Coronary artery (tissue), 2 donors: ENCODE measurements at places on chromosomes 7 and 10.

GRCh38 chr7:120583899-120584586 lies 273.9 kb downstream of the TSPAN12 start:
- DNase-seq: no peak

- no peak for DNase-seq
Measured at GRCh38 chr7:136359333-136359903, 382.3 kb upstream of the MTPN start.

DNA sequence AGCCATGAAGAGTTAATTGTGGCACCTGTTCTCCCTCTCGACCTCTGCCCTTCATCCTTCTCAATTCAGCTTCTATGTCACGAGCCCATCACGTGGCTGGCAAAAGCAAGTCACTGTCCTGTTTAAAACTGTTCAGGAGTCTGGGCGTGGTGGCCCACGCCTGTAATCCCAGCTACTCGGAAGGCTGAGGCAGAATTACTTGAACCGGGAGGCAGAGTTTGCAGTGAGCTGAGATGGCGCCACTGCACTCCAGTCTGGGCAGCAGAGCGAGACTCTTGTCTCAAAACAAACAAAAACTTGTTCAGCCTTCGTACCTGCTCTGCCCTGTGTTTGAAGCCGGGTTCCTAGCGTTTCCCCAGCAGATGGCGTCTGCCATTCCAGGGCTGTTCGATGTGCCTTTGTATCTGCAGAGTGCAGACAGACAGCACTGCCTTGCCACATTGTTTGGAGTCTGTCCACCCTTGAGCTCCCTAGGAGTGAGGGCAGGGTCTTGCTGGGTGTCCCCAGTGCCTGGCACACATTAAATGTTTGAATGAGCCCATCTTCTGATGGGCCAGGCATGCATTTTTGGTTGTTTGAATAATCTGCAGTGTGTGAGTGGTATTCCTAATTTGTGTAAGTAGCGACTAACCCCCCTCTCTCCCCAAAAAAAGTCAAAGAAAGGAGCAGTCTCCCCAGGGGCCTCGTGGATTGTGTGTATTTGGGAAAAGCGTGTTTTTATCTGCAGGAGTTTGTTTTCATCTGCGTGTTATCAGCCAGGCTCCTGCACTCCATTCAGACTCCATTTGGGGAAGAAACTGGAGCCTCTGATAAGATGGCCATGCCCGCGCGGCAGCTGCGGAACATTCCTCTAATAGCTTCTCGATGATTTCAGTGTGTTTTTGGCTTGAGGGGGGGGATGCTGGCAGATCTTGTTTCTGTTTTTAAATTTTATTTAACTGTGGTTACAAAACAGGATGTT lies 61.2 kb downstream of the DNAJB6 start:
- DNase-seq: no peak

DNA sequence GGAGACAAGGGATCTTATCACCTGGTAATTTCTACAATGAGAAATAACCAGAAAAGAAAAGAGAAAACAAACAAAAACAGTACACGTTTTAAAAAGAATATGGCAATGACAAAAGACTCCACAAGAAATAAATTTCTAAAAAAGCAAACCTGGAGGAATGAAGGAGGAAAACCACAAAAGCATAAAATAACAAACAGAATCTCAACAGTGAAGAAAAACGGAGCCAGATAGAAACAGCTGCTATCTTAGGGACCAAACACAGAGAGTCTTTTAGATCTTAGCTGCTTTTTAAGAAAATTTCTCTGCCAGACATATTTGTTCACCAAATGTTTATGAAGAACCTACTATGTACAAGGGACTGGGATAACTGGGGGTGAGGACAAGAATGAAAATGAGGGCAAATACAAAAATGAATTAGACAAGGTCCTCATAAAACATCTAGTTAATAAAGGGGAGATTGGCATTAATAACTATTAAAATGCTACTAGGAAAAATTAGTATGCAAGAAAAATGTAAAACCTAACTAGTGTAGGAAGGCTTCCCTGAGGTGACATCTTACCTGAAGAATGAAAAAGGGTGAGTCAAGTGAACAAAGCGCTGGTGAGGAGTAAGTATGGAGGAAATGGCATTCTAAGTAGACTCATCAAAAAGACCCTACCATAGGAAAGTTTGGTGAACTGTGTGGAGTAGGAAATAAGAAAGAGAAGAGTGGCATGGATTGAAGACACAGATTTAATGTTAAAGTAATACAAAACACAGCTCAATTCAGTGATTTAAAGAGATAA lies 34.3 kb downstream of the WASL start:
- DNase-seq: no peak

DNA sequence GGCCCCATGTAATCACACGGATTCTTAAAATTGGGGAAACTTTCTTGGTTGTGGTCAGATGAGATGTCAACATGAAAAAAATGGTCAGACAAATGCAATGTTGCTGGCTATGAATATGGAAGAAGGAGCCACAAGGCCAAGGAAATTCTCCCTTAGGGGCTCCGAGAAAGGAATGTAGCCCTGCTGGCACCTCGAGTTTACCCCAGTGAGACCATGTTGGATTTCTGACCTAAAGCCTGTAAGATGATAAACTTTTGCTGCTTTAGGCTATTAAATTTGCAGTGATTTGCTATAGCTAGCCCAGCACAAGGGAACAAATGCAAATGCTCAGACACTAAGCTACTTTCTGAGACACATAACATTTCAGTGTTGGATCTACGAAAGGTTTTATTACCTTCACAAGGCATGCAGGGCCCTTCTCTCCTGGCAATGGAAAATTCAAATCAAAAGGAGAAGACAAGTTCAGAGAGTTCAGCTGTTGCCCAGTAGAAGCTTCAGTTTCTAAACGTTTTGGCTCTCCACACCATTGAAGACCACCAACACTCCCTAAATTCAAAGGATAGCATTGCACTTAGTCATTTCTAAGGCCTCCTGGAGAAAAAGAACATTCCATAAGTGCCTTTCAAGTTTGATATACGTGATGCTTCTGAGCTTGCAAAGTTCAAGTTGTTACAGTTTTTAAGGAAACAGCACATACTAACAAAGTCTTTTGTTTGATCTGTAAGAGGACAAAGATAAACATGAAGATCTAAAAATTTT lies 23.4 kb downstream of the MCMBP start:
- no peak for DNase-seq
